ENCODE measurements at places on chromosomes 7 and 10.

DNA sequence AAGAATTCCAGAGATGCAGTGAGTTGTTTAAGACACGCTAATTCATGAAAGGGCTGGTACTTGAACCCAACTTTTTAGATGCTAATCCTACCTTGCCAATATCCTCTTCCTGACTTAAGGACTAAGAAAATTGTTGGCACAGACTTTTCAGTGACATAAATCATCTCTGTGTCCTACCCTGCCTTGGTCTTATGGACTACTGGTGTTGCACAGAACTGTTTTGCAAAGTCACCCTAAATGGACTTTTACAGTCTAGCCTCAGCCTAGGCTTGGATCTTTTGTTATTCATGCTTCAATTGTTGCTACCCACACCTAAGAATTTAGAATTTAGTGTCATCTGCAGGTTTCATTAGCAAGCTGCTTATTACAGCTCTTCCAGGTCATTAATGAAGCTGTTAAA is 112.7 kb downstream of the SORCS1 start:
- no peaks in the 10 kb centered on the region for H3K4me1 ChIP-seq
- H3K36me3 ChIP-seq, result no peaks in the 10 kb centered on the region
- H3K27ac ChIP-seq, result no peak overlapping the region
- DNase-seq, result no peak
- no peaks in the 10 kb centered on the region for H3K27me3 ChIP-seq

- H3K27me3 ChIP-seq, result no peaks in the 10 kb centered on the region
- no peak overlapping the region for H3K4me3 ChIP-seq
- no peaks in the 10 kb centered on the region for H3K36me3 ChIP-seq
- H3K27ac ChIP-seq, result no peak overlapping the region
- no peaks in the 10 kb centered on the region for H3K4me1 ChIP-seq
- DNase-seq, result no peak
These were observed 60.2 kb downstream of the SHOC2 start for GRCh38 chr10:110979611-110980010.

GRCh38 chr7:36305226-36305625 is 84.4 kb upstream of the ANLN start:
- no peak for DNase-seq
- no peak overlapping the region for H3K4me3 ChIP-seq
- peaks cover 49% of the 10 kb centered on the region for H3K4me1 ChIP-seq
- H3K27ac ChIP-seq, result no peak overlapping the region
- peaks cover 18% of the 10 kb centered on the region for H3K36me3 ChIP-seq

- no peaks in the 10 kb centered on the region for H3K36me3 ChIP-seq
- peaks cover 4% of the 10 kb centered on the region for H3K4me1 ChIP-seq
- DNase-seq, result no peak
- no peak overlapping the region for H3K27ac ChIP-seq
- H3K27me3 ChIP-seq, result no peaks in the 10 kb centered on the region
- H3K4me3 ChIP-seq, result no peak overlapping the region
These were observed 165.5 kb downstream of the SND1 start for GRCh38 chr7:127817466-127817865.

- no peak overlapping the region for H3K4me3 ChIP-seq
- no peaks in the 10 kb centered on the region for H3K36me3 ChIP-seq
- no peak overlapping the region for H3K27ac ChIP-seq
- no peak for DNase-seq
- no peaks in the 10 kb centered on the region for H3K4me1 ChIP-seq
- no peaks in the 10 kb centered on the region for H3K27me3 ChIP-seq
These were observed 44.8 kb upstream of the ELFN1 start for GRCh38 chr7:1624999-1625927.

DNA sequence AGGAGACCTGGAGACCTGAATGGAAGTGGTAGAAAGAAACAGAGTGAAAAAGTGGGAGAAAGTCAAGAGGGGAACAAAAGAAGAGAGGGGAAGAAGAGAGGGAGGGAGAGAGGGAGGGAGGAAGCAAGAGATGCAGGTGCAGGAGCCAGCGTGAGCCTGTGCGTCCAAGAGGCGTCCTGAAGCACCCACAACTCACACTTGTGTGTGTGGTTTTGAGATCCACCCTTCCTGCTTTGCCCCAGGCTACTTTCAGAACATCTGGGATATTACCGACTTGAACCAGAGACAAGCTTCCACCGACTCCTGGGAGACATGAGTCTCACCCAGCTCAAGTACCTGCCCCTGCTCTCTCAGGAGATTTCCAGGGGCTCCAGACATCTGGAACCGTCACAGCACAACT is 9.8 kb downstream of the AFAP1L2 start:
- peaks cover 61% of the 10 kb centered on the region for H3K4me1 ChIP-seq
- H3K27ac ChIP-seq, result peak overlapping the region; percentile 78
- peaks cover 2% of the 10 kb centered on the region for H3K36me3 ChIP-seq
- DNase-seq, result no peak

DNA sequence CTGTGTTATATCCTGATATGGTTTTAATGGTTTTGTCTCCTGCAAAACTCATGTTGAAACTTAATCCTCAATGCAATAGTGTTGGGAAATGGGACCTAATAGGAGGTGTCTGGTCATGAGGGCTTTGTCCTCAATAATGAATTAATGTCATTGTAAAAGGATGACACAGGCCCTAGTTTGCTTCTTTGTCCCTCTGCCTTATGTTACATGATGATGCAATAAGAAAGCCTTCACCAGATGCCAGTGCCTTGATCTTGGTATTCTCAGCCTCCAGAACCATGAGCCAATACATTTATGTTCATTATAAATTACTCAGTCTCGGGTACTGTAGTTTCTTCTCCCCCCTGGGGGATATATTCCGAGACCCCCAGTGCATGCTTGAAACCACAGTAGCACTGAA is 1247.4 kb upstream of the SORCS1 start:
- H3K27ac ChIP-seq, result no peak overlapping the region
- no peaks in the 10 kb centered on the region for H3K36me3 ChIP-seq
- no peak for DNase-seq
- no peaks in the 10 kb centered on the region for H3K4me1 ChIP-seq
- H3K27me3 ChIP-seq, result no peaks in the 10 kb centered on the region

GRCh38 chr7:4470246-4470645 is 211.8 kb upstream of the FOXK1 start:
- H3K4me1 ChIP-seq, result peaks cover 6% of the 10 kb centered on the region
- H3K27ac ChIP-seq, result no peak overlapping the region
- H3K27me3 ChIP-seq, result no peaks in the 10 kb centered on the region
- no peak for DNase-seq
- no peaks in the 10 kb centered on the region for H3K36me3 ChIP-seq
- H3K4me3 ChIP-seq, result no peak overlapping the region

DNA sequence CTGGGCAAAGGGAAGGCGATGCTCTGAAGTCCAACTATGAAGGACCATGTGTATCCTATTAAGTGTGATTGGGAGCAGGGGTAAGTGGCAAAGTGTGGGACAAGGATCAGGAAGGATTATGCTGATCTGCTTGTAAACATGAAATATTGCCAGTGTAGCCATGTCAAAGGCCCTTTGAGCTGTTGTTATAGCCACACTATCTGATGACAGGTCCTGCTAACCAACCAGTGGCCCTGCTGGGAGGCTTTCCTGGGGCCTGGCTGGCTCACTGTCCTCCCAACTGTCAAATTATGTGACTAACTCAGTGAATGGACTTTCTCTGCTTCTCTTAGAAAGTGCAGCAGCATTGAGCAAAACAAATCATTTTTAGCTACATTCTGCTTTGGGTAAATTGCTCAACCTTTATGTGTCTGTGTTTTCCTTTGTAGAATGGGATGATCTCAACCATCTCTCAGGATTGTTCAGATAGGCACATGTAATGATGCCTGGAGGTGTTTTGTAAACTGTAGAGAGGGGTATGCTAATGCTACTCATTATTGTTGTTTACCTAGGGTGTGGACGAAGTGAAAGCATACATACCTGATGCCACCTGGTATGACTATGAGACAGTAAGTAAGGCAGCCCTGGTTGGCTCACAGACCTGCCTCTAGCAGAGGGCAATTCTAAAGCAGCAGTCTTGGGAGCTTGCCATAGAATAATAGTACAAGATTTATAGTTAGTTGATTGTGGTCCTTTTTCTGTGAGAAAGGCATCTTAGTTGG is 47.4 kb downstream of the MGAM2 start:
- H3K36me3 ChIP-seq, result no peaks in the 10 kb centered on the region
- H3K4me3 ChIP-seq, result no peak overlapping the region
- no peak overlapping the region for H3K27ac ChIP-seq
- no peaks in the 10 kb centered on the region for H3K4me1 ChIP-seq
- H3K27me3 ChIP-seq, result no peaks in the 10 kb centered on the region

DNA sequence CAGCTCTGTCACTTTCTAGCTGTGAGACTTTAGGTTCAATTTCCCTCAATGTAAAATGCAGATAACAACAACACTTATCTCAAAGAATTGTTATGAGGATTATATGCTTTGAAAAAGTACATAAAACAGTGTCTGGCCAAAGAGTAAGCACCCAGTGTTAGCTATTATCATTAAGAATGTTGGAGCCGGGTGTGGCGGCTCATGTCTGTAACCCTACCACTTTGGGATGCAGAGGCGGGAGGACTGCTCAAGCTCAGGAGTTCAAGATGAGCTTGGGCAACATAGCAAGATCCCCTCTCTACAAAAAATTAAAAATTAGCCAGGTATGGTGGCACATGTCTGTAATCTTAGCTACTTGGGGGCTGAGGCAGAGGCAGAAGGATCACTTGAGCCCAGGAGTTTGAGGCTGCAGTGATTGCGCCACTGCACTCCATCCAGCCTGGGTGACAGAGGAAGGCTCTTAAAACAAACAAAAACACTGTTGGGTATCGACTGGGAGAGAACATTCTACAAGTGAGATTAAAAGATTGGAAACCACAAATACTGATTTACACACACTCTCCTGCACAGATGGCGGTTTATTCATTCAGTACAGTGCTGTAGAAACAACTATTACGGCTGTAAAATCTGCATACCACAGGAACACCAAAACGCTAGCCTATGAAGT is 107.3 kb downstream of the PROSER2 start:
- H3K4me3 ChIP-seq, result no peak overlapping the region
- H3K36me3 ChIP-seq, result peaks cover 35% of the 10 kb centered on the region
- no peak for DNase-seq

GRCh38 chr7:111821046-111821445 is 258.8 kb upstream of the IMMP2L start:
- H3K4me1 ChIP-seq, result no peaks in the 10 kb centered on the region
- no peak overlapping the region for H3K4me3 ChIP-seq
- H3K27ac ChIP-seq, result no peak overlapping the region
- DNase-seq, result no peak
- H3K36me3 ChIP-seq, result no peaks in the 10 kb centered on the region

GRCh38 chr10:21535494-21535965 is 1.5 kb downstream of the MLLT10 start:
- H3K36me3 ChIP-seq, result peaks cover 25% of the 10 kb centered on the region
- no peaks in the 10 kb centered on the region for H3K27me3 ChIP-seq
- H3K4me1 ChIP-seq, result peaks cover 8% of the 10 kb centered on the region
- no peak for DNase-seq
- H3K4me3 ChIP-seq, result peak overlapping the region; percentile 71

DNA sequence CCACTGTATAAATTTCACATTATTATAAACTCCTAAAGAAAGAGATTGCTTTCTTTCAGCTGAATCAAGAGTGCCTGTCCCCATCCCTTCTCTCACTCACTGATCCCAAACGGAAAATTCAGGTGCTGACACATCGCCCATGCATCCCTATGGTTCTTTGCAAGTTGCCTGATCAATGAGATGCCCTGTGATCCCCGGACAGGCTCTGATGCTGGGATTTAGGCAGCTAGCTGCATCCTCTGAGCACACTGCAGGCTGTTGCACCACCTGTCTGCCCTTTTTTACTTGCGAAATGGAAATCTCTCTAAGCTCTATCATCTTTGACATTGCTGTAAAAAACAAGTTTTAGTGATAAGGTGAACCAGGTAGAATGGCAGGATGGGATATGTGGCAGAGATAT is 456.5 kb downstream of the GATA3 start:
- no peak overlapping the region for H3K27ac ChIP-seq
- H3K27me3 ChIP-seq, result no peaks in the 10 kb centered on the region
- no peak overlapping the region for H3K4me3 ChIP-seq
- H3K36me3 ChIP-seq, result no peaks in the 10 kb centered on the region

- no peak for DNase-seq
- peaks cover 8% of the 10 kb centered on the region for H3K4me1 ChIP-seq
- H3K27ac ChIP-seq, result no peak overlapping the region
- H3K27me3 ChIP-seq, result no peaks in the 10 kb centered on the region
- H3K36me3 ChIP-seq, result no peaks in the 10 kb centered on the region
These were observed 40.4 kb upstream of the COBL start for GRCh38 chr7:51356849-51357516.

DNA sequence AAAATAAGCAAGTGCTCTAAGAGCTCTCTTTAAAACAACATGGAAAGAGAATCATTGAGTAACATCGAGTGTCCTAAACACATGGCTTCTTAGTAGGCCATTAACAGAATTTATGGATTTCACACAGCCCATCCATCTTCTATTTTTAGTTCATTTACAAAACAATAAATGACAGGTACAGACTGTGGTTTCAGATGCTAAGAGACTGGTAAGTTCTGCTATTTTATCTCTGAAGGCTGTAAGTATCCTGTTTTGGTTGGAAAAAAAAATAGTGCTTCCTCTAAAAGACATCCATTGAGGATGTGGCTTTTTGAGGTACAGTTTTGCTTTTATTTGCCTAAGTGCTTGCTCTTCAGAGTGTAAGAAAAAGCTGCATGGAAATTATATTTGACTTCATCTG is 27.4 kb upstream of the GNAI1 start:
- H3K4me1 ChIP-seq, result no peaks in the 10 kb centered on the region
- no peak for DNase-seq
- no peak overlapping the region for H3K4me3 ChIP-seq
- H3K36me3 ChIP-seq, result no peaks in the 10 kb centered on the region
- no peak overlapping the region for H3K27ac ChIP-seq

GRCh38 chr7:140053812-140054539 is 8.8 kb downstream of the PARP12 start:
- no peak overlapping the region for H3K4me3 ChIP-seq
- H3K4me1 ChIP-seq, result no peaks in the 10 kb centered on the region
- H3K27ac ChIP-seq, result no peak overlapping the region
- DNase-seq, result no peak
- H3K36me3 ChIP-seq, result no peaks in the 10 kb centered on the region

DNA sequence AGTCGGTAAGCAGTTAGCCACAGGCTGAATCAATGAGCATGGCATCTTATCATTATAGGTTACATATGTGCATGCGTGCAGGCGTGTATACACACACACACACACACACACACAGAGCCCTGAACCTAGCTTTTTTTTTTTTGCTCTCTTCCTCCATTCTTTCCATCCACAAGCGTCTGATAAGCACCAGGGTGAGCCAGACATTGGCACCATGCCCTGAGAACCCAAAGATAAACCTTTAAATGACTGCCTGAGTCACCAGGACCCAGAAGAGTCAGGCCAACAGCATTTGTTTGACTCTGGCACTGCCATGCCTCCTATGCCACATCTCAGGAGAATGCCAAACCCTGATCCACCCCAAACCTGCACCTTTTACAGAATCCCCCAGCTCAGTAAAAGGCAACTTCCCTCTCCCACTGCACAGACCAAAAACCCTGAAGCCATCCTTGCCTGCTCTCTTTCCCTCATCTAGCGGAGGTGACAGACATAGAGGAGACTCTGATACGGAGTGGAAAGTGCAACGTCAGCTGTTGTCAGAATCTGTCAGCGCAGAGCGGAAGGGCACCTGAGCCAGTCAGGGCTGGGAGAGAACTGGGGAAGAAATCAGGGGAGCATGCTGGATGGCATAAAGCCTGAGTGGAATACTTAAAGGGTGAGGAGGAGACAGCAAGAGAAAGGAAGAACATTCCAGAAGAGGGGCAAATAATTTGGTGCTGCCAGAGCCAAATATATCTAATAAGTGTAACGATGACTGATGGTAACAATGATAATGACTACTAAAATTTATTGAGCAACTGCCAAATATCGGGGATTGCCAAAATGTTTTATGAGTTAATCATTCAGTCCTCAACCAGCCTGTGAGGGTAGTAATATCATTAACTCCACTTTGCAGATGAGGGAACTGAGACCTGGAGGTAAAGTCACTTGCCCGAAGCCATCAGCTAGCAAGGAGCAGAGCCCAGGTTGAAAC is 3.2 kb downstream of the PARP12 start:
- DNase-seq, result no peak
- no peak overlapping the region for H3K4me3 ChIP-seq
- peaks cover 8% of the 10 kb centered on the region for H3K27me3 ChIP-seq

Data from spinal cord (tissue), 10 donors.